ENCODE measurements at places on chromosomes 3 and 15. TPM values are rescaled to one million over a fixed set of nuclear protein-coding genes. Genes with fewer than 3 reads are reported as not detected.

Gene NAALADL2
- 1.0 TPM for total RNA-seq

Gene CCDC80
- 11.6 TPM for total RNA-seq

GRCh38 chr3:141528800-141529199 lies 42.0 kb downstream of the RASA2 start:
- DNase-seq = no peak

DNA sequence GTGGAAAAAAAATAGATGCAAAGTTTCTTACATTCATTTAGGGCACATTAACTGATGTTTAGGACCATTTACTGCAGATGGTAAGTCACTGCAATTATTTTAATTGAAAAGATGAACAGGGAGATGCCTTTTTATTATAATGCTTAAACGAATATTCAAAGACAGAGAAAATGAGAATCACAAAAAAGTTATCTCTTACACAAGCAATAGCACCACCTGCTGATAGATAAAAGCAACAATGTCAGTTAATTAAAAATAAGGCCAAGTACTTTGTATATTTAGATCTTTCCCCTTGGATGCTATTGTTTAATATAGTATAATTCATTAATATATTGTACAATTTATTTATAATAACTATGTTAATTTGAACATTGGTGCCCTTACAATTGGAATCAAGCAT lies 55.9 kb downstream of the IFT80 start:
- no peak for DNase-seq

DNA sequence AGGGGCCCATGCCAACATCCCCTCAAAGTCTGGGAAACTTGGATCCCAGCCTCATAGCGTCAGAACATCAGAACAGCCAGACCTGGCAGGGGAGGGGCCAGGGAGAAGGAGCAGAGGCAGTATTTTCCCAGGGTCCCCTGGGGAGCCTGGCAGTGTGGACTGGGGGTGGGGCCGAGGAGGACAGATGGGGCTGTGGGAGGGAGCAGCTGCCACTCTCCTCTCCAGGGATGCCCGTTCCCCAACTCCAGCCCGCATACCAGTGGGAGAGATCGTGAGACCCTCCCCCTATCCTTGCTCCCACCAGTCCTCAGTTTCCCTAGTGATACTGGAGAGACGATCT lies 6.5 kb upstream of the DNAJB8 start:
- DNase-seq = no peak

All from epithelial cell of proximal tubule (primary cell).